ENCODE measurements at places on chromosomes 13 and 19.

DNA sequence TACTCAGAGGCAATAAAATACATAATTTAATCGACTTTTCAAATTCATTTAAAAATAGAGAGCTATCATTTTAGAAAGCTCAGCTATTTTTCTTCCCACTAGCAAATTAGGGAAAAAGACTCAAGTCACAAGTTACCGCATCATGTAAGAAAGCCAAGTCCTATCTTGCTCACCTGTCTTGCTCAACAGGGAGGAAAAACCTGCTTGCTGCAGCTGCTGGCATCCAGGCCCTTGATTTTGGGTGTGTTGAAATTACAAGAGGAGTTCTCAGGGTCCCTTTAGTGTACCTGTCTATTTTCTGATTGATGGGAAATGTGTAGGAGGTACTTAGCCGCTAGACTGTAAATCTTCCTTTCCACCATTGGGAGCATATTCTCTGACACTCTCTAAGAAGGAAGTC lies 22.2 kb downstream of the SLC10A2 start:
- no peak for DNase-seq

DNA sequence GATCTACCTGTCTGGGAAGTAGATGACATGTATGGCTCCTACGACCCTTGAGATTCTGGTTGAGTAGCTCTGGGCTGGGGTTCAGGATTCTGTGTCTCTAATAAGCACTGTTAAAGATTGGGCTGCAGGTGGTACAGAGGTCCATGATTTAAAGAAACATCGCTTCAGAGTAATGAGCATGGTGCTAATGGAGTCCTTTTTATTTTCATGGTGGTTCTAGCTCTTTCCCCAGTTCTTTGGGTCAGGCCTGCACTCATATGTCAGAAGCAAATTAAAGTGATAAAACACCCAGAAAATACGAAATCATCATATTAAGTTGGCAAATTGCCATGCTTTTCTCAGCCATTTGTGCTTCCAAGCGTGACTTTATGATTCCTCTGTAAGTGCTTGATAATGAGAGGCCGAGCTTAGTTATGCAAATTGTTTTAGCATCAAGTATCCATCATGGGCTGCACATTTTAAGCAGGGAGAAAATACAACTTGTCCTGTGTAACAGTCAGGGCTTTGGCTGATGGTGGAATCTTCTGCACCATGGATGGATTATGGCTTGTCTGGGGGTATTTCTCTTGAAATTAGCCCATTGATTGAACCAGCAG lies 45.1 kb downstream of the MTUS2 start:
- no peak for DNase-seq

GRCh38 chr13:95239283-95239682 lies 62.0 kb downstream of the ABCC4 start:
- DNase-seq, result no peak

GRCh38 chr19:29325241-29325975 lies 112.5 kb upstream of the UQCRFS1 start:
- DNase-seq, result no peak

- DNase-seq, result no peak
Observed at GRCh38 chr13:26197298-26197697, 24.8 kb downstream of the RNF6 start.

- DNase-seq, result no peak
Observed at GRCh38 chr19:33432015-33432414, 58.5 kb downstream of the CEBPG start.

DNA sequence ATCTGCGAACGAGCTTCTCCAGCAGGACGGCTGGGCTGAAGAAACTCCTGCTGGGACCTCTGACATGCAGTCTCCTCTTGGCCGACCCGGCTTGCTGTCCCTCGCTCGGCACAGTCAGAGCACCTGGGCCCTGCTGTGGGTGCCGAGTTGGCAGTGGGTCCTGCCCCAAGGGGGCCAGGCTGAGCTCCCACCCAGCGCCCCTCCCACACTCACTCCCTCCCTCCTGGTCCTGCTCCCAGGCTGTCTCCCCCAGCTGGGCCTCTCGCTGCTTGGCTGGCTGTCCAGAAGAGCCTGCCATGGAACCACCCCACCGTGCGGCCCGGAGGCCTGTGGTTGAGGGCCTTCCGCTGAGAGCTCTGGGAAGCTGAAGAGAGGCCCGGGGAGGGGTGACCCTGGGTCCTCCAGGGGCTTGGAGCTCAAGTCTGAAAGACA lies 6.0 kb downstream of the AKT2 start:
- no peak for DNase-seq

DNA sequence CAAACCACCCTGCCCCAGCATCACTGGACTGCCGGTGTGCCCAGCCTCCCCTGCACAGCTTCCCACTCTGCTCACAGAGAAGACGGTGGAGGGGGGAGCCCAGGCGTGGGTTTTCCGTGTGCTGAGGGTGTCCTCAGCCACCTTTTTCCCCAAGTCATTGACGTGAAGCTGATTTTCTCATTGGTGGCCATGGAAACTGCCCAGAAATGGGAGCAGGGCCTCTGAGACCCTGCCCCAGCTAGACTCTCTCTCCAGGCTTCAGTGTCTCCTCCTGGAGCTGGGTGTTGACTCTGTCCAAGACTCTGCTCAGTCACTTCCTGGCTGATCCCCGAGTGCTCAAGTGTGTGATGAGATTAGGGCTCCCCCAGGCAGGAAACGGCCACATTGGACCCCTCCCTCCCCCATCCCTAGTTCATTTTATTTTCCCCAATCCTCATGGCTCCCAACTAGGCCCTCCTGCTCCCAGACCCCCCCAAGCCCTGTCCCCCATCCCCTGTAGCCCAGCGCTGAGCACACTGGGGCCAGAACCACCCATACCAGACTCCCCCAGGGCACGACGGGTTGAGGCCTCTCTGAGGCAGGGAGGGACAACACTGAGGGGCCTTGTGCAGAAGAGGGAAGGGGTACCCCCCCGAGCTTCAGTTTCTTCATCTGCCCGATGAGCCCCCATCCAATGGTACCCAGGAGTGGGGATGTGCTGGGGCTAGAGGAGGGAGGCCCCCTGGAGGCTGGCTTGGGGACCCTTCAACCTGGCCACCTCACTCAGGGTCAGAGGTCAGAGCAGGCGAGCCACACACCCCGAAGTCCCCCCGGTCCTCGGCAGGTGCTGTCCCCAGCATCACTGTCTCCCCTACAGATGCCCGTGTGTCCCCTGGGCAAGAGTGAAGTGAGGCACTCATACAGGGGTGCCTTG lies 1.2 kb upstream of the F2RL3 start:
- DNase-seq, result no peak

GRCh38 chr19:31274251-31275067 lies 74.8 kb downstream of the TSHZ3 start:
- no peak for DNase-seq

GRCh38 chr19:2227415-2228156 lies 8.5 kb downstream of the PLEKHJ1 start:
- no peak for DNase-seq

DNA sequence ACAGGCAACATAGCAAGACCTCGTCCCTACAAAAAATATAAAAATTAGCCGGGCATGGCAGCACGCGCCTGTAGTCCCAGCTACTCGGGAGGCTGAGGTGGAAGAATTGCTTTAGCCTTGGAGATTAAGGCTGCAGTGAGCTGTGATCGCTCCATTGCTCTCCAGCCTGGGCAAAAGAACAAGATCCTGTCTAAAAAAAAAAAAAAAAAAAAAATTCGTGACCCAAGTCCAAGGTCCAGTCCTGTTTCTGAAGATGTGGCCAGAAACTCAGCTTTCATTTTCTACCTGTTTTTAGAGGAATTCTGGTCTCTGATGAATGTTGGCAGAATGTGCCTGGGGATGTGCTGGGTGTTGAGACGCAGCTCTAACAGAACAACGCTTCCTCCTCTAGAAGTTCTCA lies 1.9 kb upstream of the PGPEP1 start:
- DNase-seq, result no peak

- no peak for DNase-seq
Observed at GRCh38 chr13:36998624-36999041, 507 bp downstream of the ALG5 start.

DNA sequence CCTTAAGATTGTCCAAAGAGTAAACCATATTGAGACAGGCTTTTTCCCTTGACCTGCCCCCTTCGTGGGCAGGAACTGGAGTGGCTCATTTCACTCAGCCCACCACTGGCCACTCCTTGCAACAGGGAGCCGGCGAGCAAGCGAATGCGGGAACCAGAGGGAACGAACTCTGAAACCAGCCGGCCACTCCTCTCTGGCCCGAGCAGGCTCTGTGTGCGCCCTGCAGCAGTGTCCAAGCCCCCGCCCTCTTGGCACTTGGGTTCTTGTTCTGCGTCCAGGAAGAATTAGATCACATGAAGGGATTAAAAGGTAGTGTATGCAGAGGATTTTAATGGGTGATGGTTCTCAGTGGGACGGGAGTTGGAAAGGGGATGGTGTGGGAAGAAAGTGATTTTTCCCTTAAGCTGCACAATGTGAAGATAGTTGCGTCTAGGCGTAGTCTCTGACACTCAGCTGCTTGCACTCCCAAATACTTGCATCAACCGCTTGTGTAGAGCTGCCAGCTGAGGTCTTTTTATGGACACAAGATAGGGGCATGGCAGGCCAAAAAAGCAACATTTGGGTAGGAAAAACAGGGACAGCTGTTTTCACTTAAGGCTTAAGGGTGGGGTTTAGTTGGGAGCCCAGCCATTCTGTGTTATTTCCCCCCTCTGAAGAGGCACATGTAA lies 1209.7 kb upstream of the PCDH20 start:
- DNase-seq, result no peak

DNA sequence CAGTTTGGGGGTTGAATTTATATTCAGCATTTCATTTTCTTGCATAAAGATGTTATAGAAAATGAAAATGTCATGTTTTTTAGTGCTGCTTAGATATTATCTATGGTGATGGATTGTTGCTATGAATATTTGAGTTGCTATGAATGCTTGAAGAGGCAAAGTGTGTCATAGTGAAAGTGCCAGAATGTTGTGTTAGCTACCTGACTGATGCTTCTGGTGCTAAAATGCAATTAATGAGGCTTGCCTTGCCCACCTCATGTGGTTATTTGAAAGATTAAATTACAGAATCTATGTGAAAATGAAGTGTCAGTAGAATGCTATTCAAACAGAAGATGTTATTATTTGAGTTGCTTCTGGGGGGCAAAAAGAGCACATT lies 62.7 kb upstream of the MYCBP2 start:
- DNase-seq, result no peak

- DNase-seq, result no peak
Observed at GRCh38 chr19:20078581-20079031, 806 bp downstream of the ZNF90 start.

GRCh38 chr19:35279985-35280821 lies 2.1 kb upstream of the HAMP start:
- no peak for DNase-seq

DNA sequence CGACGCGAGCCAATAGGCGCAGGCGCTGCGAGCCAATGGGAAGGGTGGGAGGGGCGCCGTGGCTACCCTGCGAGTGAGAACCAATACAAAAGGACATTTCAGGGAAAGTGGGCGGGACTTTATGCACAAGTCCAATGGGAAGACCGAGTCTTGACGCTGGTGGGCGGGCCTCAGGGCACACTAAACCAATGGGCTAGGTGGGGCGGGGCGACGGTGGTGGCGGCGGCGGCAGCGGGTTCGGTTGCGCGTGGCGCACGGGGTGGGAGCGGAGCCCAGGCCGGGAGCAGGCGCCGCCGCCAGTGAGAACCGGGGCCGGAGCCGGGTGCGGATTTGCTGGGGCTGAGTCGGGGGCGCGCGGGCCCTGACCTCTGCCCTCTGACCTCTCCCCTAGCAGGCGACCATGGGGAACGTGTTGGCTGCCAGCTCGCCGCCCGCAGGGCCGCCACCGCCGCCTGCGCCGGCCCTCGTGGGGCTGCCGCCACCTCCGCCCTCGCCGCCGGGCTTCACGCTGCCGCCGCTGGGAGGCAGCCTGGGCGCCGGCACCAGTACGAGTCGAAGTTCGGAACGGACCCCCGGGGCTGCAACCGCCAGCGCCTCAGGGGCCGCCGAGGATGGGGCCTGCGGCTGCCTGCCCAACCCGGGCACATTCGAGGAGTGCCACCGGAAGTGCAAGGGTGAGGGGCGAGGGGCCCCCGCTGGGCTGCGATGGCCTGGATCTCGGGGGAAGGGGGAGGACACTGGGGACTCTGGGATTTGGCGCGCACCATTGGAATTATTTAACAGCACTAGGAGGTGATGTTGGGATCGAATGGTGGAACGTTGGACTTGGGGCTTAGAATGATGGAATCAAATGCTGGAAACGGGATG lies at the start of gene TOMM40:
Gene TOMM40, plus strand, starts transcription at position 239 of the 867 bp plus-strand sequence. Its CDS starts 162 bp downstream, at position 401.
- DNase-seq, result peak; percentile 100
